ENCODE measurements at places on chromosomes 2 and 18.

GRCh38 chr18:23838801-23839366 is 149.6 kb downstream of the LAMA3 start:
- DNase-seq: peak; percentile 76

DNA sequence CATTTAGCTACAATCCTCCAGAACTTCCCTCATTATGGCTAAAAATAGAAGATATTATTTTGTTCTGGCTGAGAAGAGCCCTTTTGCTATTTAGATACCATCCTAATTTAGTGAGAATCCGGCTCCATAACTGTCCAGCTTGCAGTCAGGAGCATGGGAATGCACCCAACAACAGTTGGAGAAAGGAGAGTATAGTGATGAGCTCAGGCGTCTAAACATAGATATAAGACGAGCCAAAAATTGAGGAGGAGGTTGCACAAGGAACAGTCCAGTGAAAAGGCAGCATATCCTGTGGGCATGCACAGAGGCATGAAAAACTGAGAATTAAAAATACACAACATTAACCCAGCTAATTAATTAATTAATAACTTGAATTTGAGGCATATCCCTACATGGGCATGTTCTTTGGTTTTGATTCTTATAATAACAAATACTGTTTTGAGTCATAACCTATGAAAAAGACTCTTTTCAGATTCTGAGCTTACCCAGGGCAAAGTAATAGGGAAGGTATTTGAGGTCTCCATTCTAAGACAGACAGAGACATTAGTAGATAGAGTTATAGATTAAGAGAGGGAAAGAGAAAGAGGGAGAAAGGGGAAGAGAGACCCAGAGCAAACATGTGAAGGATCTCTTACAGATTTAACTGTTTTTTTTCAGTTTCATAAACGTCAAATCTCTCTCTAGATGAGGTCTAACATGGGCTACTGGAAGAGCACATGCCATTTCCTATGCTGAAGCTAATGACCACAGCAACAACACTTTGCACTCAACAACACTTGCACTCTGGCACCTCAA is 311.2 kb downstream of the OSR1 start:
- DNase-seq: no peak

- no peak for DNase-seq
These were observed 27.3 kb downstream of the CDC42EP3 start for GRCh38 chr2:37644191-37644590.

DNA sequence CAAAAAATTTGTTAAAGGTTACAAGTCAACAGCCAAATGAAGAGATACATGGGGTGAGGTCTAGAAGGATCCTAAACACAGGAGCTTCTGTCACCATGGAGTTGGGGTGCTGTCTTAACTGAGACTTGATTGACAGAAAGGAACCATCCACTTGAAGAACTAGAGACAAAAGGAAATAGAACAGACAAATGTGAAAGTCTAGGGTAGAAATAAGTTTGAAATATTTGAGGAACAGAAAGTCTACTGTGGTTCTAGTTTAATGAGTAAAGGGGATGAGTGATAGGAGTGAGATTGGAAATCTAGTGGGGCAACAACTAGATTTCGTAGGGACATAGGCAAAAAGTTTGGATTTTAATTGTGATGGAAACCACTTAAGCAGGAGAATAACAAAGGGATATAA is 18.7 kb downstream of the RBBP8 start:
- no peak for DNase-seq

- no peak for DNase-seq
These were observed 283.1 kb downstream of the PHLPP1 start for GRCh38 chr18:62998443-62998842.

DNA sequence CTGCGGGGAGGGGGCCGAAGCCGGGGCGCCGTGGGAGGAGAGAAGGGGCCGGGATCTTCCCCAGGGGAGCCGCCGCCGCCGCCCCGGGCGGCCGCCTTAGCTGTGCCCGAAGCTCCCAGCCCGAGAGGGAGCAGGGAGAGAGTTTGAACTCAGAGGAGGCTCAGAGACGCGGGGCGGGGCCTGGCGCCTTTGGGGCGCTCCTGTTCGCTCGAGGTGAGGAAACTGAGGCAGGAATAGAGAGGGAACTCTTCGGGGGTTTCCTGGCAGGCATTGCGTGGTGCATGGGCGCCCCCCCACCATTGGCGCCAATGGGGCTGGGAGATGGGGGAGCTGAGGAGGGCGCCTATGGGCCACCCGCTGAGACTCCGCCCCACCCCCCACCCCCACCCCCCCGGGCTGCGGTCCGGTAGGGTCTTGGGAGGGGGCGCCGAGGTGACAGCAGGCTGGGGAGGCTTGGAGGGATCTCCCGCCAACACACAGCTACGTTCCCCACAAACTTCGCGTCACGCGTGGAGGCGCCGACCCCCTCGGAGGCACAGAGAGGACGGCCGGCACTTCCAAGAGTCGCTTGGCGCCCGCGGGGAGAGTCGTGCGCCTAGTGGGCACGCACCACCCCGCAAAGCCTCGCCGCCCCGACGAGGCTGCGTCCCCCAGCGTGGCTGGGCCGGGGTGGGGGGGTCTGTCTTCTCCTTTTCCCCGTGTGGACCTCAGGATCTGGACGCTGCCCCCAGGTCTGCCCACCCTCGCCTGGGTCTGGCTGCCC is 680 bp downstream of the CTDSP1 start:
- DNase-seq: no peak

DNA sequence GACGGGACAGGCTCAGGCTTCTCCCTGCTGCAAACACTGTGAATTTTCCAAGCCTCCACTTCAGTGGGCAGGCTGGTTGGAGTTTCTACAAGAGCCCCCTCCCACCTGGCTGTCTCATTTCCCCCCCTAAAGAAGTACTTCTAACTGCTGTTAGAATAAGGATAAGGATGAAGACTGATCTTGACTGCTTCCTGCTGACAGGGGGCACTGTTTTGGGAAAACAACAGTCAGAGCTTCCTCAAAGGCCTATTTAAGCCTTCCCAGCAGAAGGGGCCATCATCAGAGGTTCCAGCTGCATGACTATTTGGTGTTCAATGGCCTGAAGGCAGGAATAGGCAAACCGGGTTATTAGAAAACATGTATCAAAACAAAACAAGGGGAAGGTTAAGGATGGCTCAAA is 1162.8 kb downstream of the DSC3 start:
- no peak for DNase-seq

DNA sequence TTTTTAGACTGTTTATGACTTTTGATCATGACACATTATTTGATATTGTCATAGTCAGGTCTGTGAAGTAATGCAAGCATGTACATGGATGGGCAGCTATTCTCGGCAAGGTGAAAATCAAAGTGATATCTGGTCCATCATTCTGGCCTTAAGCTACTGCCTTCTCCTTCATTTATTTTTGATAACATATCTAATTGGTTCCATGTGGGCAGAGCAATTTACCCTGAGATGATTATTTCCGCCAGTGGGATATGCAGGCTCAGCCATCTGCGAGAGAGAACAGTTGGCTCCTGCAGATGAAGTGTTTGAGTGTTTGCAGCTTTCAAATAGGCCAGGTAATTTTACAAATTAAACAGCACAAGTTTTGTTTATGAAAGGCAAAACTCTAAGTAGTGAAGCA is 116.4 kb downstream of the LYPD6 start:
- DNase-seq: no peak

DNA sequence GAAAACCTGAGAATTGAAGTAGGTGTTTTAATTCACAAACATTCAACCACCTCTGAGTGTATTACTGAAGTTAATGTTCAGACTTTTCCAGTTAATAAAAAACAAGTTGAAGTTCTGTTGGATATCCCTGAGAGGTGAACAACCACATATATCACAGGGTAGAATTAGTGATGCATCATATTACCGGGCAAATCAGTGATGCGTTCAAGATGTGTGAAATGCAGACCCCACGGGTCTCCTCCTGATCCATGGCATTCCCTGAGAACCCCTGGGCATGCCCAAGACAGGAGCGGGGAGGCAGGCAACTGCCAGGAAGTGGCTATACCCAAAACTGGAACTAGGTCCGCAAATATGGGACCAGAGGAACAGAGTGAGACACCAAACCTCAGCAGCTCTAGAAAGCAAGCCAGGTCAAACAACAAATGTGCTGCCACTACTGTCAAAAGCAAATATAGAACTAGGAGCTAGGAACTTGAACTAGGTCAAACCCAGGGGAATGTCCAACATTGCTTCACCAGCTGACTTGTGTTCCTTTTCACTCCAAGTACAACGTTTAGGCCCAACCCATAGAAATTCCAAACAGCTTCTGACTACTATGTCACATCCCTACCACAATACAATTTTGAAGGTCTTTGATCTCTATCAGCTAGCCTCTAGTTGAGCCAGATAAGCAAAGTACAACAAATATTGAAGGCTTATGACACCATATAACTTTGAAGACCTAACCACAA is 20.2 kb downstream of the PSTPIP2 start:
- peak; percentile 48 for DNase-seq

- no peak for DNase-seq
These were observed 946.9 kb upstream of the SOX11 start for GRCh38 chr2:4745056-4745991.

DNA sequence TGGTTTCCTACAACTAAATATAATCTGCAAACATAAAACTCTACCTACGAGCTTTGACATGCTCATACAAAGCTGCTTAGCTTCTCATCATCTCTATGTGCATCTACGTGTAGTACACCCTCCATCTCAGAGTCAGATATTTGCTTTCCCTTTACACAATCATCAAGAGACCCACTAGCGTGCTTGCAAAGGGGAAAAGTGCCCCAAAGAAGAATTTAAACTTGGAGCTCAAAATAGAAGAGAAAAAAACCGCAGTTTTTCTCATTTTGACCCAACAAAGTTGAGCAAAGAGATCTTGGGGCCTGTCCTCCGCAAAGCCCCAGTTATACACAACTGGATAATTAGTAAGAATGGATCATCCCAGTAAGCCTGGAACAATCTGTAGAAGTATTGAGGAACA is 104.1 kb downstream of the PAX3 start:
- DNase-seq: no peak

DNA sequence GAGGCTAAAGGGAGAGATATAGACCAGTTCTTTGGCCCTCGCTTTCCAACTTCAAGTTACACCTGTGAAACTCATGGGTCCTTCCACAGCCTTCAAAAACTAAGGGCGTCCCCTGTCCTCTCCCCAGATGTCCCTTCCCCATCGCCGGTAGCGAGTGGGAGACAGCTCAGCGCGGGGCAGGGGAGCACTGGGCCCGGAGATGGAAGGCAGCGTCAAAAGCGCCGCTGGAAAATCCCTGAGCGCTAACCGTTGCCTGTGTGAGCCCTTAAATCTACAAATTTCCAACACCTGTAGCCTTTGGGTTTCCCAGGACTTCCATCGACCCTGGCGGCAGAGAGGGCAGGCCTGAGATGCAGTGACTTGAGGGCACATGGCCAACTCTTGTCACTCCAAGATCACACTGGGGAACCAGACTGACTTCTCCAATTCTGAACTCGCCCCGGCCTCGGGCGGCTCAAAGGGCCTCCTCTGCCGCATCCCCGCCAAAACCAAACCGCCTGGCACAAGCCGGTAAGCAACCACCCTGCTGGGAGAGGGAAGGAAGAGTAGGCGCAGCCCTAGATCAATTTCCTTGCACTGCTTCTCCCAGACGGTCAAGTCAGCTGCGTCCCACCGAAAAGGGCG is 879 bp upstream of the EPAS1 start:
- DNase-seq: no peak

DNA sequence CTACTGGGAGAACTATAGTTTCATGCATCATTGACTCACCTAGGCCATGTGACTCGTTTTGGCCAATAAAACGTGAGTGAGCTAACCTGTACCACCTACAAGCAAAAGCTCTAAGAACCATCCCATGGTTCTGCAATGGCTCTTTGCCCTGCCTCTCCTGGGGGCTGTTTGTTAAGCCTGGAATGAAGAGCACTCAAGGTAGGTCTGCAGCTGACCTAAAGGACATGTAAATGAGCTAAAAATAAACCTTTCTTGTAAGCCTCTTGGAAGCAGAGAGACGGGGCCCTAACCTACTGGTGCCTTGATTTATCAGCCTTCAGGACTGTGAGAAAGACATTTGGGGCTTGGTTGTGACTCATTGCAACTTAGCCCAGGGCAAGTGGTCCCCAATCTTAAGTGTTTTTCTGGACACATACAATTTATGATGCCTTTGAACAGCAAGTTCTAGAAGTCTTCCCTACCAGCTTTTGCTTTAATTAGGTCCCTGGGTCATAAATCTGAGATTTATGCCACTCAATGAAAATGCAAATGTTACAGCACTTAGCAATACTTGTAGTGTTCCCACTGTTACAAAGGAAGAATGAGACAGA is 107.4 kb downstream of the OSBPL6 start:
- DNase-seq: no peak

GRCh38 chr2:60677356-60677755 is 78.7 kb upstream of the PAPOLG start:
- DNase-seq: no peak

- no peak for DNase-seq
These were observed 1019.4 kb upstream of the CDH2 start for GRCh38 chr18:29196307-29196706.

DNA sequence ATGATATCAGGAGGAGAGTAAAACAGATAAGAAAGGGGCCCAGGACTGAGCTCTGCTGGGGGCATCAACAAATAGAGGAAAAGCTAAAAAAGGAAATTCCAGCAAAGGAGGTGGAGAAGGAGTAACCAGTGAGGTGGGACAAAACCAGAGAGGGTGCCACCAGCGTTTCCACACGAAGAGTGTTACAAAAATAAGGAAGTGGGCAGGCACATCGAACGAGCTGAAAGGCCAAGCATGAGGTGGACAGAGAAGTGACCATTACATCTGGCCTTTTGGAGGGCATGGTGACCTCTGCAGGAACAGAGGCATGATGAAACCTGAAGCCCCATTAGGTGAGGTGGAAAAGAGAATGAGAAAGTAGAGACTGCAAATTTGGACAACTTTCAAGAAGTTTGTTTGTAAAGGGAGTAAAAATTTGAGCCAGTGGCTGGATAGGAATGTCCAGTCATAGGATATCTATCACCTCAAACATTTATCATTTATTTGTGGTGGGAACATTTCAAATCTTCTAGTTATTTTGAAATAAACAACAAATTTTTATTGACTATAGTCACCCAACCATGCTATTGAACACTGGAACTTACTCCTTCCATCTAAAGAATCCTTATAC is 18.4 kb upstream of the VIT start:
- peak; percentile 35 for DNase-seq

DNA sequence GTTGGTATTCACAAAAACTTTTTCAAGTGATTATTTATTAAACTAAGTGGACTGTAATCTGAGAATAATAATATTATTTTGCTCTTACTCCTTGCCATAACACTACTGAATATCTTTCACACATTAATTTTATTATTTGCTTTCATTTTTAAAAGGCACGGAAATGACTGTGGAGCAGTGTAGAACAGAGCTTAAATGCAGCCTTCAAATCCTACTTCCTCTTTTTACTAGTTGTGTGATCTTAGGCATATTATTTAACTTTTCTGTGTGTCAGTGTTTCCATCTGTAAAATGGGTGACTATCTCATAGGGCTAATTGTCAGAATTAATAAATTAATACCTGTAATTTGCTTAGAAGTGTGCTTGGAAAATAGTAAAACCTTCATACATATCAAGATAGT is 55.5 kb upstream of the SLC8A1 start:
- no peak for DNase-seq

DNA sequence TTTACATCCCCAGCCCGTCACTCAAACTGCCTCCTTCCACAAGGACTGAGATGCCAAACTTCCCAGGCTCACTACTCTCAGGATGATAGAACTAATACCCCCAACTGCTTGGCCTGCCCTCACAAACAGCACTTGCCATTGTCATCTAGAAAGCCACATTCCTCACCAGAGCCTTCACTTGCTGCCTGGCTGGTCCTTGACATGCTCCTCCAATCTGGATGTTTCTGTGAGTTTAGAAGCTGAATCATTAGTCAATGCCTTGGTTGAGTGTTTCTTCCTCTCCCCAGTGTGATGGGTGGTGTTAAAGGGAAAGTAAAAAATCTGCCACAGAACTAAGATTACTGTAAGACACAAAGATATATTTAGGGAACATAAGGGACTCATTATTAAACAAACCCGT is 52.5 kb downstream of the MARCHF4 start:
- DNase-seq: peak; percentile 67
